Sigmoid colon (tissue), 7 donors: ENCODE measurements at places on chromosomes 4 and X. TPM values are rescaled to one million over a fixed set of nuclear protein-coding genes. Genes with fewer than 3 reads are reported as not detected.

DNA sequence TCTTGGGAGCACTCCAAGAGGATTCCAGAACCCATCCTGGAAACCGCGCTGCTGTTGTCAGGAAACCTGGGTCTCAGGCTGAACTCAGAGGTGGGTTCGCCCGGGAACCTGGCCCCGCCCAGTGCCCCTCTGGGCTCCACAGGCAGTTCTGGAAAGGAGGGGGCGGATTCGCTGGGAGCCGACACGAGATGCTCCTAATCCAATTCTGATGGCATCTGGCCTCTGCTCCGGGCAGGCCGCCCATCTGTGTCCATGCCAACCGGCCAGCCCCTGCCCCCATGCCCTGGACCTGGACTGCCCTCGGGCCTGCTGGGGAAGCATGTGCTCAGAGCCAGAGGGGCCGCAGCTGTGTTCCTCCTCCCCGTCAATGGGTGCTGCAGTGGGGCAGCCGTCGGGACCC lies 21.0 kb downstream of the ATP2B3 start:
- DNase-seq: no peak

GRCh38 chrX:40055495-40055894 lies 42.3 kb downstream of the BCOR start:
- DNase-seq: no peak

DNA sequence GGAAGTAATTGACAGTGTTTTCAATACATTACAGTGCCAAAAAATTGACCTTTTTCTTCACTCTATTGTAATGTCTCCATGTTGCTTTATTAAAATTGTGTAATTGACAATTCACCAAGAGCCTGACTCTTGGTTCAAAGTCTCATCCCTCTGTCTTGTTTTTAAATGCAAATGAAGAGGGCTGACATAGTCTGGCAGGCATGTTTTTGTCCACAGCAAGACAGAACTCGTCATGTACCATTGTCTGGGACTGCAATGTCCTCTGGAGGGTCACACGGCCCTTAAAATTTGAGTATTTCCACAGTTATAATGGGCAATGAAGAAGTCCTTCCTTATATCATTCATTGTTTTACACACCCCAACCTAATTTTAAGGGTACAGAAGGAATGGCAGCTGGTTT lies 38.0 kb upstream of the FBXW7 start:
- no peak for DNase-seq

- DNase-seq: no peak
Measured at GRCh38 chr4:21992330-21992729, 43.8 kb upstream of the KCNIP4 start.

RHOXF2B gene
- total RNA-seq: not detected

GBA3 gene
- 0.36 TPM for total RNA-seq

CDKL2 gene
- 5.0 TPM for total RNA-seq
